ENCODE measurements at places on chromosomes 5 and 9.

- no peak for DNase-seq
These were observed 82.6 kb upstream of the RASGRF2 start for GRCh38 chr5:80877592-80877991.

DNA sequence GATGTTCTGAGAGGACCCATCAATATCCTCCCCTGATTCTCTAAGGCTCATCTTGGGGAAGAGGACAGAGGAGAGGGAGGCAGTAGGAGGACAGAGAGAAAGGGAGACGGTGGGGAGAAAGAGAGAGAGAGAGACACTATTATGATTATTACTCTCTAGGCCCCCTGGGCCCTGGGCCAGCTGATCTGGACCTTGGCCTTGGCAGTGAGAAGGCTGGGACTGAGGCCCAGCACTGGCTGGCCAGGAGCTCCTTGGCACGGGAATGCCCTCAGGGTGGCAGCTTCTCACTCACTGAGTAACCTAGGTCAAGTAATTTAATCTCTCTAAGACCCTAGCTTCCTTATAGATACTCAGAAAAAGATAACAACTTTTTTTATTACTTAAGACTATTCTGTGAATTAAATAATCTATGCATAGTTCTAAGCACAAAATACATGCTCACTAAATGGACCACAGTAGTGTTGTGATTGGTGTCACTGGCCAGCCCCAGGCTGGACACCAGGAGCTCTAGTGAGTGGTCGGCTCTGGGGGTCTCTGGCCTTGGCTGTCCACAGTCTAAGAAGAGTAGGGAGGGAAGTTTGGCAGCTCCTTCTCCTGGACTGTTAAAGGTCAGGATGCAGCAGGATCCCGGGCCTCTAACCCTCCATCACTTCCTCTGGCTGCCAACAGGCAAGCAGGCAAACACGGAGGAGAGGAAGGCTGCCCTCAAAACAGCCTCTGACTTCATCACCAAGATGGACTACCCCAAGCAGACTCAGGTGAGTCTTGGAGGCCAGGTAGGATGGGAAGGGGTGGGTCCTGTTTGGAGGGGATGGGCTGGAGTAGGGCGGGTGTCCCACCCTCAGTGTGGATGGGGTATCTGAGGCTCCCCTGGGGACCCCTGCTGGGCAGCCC is 50.0 kb downstream of the GSN start:
- no peak for DNase-seq

DNA sequence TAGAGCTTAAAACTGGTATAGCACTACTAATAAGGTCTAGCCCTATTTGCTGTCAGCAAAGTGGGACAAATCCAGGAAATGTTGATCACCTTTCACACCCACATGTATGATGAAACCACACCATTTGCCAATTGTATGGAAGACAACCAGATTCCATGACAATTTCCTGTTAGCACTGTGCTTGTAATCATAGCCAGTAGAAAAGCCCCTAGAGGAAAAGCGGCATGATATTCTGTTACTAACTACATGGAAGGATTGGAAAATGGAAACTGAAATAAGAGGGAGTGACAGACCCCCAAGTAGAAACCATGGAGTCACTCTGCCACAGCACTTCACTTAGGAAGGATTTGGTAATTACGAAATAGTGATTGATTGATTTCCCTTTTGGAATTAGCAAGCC is 923 bp downstream of the SPATA6L start:
- DNase-seq: no peak

DNA sequence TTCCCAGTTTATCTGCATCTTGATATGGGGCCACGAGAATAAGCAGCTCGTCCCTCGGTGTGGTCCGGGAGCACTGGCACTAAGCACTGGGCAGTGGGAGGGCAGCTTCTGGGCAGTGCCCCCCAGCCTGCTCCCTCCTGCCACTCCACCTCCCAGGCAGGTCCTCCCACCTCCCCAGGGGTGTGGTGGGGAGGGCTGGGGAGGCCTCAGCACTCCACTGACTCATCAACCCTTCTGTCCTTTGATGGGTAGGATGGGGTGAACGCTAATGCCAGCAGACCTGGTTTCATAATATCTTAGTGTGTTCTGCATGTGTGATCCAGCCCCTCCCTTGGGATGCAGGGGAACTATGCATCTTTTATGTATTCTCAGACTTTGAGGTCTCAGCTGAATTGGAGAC is 62.2 kb upstream of the GNE start:
- no peak for DNase-seq

DNA sequence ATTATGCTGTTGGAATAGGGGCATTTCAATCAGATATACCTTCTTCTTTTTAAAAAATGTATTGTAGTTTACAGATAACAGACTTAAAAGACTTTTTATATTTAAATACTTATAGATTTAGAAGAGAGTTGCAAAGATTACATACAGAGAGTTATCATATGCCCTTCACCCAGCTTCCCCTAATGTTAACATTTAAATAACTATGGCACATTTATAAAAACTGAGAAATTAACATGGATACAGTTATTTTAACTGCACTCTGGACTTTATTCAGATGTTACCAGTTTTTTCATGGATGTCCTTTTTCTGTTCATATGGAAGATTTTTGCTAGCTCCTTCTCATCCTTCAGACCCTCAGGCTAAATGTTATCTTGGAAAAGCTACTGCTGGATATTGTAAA is 123.2 kb downstream of the DOCK2 start:
- no peak for DNase-seq

DNA sequence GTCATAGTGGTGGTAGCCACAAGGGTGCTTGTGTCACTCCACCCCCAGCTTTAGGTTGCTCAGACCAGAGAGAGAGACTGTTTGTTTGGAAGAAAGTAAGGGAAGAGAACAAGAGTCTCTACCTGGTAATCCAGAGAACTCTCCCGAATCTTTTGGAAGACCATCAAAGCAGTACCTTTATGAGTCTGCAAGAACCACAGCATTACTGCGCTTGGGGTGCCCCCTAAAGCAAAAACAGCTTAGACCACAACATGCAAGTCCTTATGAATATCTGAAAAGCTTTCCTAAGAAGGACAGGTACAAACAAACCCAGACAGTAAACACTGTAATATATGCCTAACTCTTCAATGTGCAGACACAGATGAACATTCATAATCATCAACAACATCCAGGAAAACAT is 1398.6 kb upstream of the C9orf72 start:
- DNase-seq: no peak

GRCh38 chr9:19379283-19379682 is 753 bp downstream of the RPS6 start:
- DNase-seq: no peak

DNA sequence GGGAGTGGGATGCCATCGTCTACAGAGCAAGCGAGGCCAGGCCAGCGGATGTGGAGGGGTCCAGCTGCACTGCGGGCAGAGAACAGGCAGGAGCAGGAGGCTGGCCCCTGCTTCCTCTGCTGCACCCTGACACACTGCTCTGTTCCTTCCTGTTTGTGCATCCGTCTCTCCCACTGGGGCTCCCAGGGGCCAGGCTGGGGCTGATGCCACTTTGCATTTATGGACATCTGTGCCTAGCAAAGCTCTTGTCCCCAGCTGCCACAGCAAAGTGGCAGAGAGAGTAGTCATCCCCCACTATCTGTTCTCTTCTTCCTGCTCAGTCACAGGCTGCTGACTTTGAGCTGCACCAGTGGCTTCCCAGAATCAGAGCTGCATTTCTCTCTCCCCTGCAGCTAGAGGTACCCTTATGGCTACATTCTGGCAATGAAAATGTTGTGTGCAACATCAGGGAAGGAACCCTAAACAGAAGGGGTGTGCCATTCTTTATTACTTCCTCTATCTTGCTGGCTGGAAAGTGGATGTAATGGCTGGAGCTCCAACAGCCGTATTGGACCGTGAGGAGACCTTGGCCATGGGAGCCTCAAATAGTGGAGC is 4.2 kb upstream of the NINJ1 start:
- DNase-seq: no peak

GRCh38 chr9:126347911-126348760 is 21.5 kb downstream of the MVB12B start:
- DNase-seq: no peak

GRCh38 chr9:4866239-4866969 is 73.7 kb downstream of the RCL1 start:
- DNase-seq: no peak

- DNase-seq: no peak
These were observed 195.7 kb downstream of the AOPEP start for GRCh38 chr9:94922098-94922607.

DNA sequence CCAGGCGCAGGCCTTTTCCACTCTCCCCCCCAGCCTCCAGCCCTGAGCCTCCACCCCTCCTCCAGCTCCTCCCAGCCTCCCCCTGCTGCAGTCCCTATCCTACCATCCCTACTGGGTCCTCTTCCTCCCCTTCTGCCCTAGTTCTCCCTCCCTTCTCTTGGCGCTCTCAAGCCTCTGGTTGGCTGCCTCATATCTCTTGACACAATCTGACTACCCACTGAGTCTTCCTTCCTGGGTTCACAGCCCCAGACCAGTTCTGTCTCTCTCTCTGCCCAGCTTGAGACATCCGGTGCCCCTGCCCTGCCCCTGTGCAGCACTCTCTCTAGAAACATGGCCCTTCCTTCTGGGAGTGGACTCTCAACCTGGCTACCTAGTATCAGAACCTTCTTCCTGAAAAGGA is 76.2 kb downstream of the TSPAN17 start:
- DNase-seq: no peak

DNA sequence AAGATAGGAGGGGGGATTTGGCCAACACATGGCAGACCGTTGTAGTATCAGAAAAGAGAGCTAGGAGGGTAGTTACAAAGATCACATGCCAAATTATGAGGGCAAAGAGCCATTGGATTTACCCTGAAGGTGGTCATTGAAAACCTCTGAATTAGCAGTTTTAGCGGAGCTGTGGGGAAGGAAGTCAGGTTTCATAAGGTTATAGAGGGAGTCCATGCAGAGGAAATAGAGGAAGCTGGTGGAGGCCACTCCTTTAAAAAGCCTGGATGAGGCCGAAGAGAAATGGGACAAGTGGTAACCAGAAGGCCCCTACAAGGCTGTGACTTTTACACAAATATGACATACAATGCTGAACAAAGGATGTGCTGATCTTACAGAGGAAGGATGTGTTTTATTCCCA is 13.2 kb downstream of the DOCK8 start:
- no peak for DNase-seq

- no peak for DNase-seq
These were observed 69.6 kb upstream of the LRRTM2 start for GRCh38 chr5:138944527-138945322.

DNA sequence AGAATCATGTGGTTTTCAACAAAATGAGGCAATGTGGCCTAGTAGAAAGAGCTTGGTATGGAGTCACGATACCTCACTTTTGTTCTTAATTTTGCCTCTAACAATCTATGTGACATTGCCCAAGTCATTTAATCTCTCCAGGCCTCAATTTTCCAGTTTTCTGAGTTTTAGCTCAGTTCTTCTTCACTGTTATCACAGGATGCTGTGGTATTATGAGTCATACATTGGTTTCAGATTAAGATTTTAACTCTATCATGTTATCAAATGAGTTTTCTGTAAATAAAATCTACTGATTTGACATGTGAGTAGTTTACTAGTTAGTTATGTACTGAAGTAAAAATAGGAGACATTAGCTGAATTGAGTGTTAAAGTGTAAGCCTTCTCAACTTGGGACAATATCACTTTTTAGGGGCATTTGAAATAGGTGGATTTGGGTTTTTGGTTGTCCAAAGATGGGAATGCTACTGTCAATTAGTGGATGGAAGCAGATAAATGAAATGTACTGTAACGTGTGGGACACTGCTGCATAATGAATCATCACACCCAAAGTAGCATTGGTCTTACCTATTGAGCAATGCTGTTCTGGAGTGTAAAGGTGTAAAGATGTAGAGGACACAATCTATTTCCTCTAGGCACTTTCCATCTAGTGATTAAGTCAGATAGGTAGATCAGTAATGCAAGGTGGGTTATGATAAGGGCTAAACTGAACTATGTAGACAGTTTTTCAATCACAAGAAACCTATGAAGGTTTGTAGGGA is 73.3 kb downstream of the NNT start:
- no peak for DNase-seq

DNA sequence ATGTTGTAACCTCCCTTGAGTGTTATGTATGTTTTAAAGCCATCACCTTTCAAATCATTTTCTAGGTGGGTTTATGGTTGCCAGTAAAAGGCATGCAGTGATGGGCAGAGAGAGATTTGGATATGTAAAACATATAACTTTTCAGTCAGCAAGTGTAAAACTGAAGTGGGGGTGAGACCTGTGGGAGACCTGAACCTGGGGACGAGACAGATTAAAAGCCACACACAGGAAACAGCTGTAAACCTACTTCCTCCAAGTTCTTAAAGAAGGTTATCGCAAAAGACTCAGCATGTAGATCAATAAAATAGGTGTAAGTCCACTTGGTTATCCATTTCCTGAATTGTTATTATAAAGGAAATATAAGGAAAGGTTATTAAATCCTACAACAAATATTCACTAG is 76.6 kb downstream of the YIPF5 start:
- no peak for DNase-seq

GRCh38 chr5:1793966-1794900 is 5.4 kb downstream of the MRPL36 start:
- no peak for DNase-seq

DNA sequence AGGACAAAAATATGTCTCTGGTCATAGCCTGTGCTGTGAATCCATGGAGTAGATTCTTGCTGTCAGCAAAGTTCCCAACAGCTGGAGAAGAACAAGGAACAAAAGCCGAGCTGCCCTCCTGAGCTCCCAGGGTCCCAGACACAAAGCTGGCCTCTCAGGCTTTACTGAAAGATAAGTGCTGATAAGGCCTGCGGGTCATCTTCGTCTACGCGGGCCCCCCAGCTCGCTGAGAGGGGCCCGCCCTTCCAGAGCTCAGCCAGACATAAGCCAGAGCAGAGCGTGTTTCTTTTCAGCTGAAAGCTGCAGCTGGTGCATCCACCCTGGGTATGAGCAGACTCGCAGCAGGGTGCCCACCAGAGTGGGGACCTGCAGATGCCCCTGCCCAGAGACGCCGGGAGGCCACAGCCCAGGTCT is 84.7 kb downstream of the HSD17B3 start:
- no peak for DNase-seq

DNA sequence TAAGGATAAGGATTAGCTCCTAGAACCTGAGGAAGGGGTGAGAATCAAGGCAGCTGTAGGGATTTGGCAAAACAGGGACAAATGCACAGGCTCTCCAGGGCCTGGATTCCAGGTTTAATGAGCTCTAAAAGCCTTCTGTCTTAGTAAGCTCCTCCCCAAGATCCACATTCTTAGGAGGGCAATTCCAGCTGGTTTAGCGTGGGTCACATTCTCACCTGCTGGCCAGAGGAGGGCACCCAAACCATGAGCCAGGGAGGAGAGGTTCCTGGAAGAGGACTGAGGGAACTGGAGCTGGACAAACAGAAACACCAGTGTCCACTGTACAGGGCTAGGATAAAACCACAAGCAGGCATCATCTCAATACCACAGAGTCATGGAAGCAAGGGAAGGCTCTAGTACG is 480.0 kb downstream of the CCDC171 start:
- no peak for DNase-seq

- no peak for DNase-seq
These were observed 92.9 kb downstream of the GLDC start for GRCh38 chr9:6552498-6553121.

DNA sequence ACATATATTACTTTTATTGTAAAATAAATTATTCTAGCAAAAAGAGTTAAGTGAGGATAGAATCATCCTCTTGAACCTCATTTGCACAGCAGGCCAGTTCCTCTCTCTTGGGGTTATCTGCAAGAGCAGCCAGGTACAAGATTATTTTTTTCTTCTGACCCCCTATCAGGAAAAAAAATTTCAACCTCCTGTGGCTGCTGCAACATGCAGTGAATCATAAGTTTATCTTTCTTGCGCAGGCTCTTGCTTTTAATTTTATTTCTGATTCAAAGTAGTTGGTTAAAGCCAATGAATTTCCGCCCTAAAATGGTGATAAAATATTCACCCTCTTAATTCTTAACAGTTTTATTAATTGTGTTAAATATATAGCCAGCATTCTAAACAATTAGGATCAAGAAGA is 69.7 kb upstream of the PPP3R2 start:
- DNase-seq: no peak

All from cortex of kidney (tissue), 1 donor.